Effector CD8-positive, alpha-beta T cell (primary cell): ENCODE measurements at places on chromosomes 12 and 14.

GRCh38 chr12:53198486-53199110 lies 8.5 kb downstream of the ITGB7 start:
- no peak for DNase-seq

DNA sequence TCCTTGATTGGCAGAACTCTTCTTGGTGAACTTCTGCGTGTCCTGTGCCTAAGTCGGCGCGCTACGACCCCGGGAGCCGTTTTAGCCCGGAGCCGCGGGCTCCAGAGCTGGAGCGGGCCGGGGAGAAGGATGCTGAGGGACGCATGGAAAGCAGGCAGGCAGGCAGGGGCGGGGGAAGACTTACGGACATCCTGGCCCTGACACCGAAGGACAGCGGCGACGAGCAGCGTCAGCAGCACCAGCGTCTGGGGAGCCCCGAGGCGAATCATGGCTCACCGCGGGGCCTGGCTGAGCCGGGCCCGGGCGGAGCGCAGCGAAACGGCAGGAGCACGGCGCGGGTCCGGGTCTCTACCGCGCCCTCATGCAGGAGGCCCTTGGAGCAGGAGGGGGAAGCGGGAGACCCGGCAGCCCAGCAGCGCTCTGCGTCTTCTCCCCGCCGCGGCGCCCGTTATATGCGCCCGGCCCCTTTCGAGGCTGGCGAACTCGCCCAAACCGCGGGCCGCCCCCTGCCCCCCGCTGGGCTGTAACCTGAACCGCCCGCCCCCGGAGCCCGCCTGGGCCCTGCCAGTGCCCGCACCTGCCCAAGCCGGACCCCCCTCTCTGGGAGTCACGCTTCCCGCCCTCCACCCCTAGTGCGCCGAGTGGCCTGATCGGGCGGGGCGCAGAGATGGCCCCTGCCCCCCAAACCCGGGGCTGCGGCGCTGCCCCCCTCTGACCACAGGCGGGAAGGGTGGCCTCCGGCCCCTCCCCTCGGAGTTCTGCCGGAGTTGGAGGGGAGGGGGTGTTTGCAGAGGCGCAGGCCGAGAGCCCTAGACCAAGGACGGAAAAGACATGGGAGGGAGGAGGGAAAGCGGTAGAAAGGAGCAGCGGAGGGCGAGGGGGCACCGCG lies at the start of gene COL2A1:
COL2A1 (minus strand) TSS at position 424 of the 889 bp plus-strand sequence; CDS start at position 269, 155 bp downstream.
- DNase-seq, result no peak

GRCh38 chr14:104116756-104117340 lies 21.5 kb upstream of the KIF26A start:
- DNase-seq, result no peak

GRCh38 chr12:9588749-9589148 lies 19.0 kb downstream of the KLRB1 start:
- no peak for DNase-seq

DNA sequence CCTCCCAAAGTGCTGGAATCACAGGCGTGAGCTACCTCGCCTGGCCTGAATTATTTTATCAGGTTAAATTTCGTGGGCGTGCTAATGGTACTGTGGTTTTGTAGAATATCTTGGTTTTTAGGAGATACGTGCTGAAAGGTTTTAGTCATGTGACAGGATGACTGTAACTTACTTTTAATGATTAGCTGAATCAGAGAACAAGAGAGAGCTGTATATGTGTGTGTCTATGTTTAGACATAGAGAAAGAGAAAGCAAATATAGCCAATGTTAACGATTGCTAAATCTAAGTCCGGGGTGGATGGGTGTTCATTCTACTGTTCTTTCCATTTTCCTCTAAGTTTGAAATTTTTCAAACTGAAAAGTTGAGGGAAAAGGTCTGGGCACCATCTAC lies 9.2 kb upstream of the PNMA1 start:
- DNase-seq, result no peak

- no peak for DNase-seq
Observed at GRCh38 chr12:107493666-107494065, 191.9 kb upstream of the PWP1 start.

GRCh38 chr14:89767861-89768268 lies 186.7 kb downstream of the EFCAB11 start:
- DNase-seq, result peak; percentile 40

DNA sequence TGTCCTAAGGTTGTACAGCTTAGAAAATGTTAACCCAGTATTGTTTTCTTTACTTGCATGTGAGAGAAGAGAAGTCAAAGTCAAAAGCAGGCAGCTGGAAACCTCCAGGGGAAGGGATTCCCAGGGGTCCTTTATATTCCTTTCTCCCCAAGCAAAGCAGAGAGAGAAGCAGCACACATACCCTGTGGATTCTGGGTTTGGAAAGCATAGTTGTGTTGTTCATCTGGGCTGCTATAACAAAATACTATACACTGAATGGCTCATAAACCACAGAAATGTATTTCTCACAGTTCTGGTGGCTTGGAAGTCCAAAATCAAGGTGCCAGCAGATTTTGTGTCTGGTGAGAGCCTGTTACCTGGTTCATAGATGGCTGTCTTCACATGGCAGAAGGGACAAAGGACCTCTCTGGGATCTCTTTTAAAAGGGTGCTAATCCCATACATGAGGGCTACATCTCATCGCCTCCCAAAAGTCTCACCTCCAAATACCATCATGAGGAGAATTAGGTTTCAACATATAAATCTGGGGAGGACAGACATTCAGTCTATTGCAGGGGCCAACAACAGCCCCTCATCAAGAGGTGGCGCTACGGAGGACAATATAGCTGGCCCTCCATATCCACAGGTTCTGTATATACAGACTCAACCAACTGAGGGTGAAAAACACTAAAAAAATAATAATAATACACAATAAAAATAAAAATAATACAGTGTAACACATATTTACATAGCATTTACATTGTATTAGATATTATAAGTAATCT lies 19.3 kb upstream of the PCNX1 start:
- DNase-seq, result no peak

GRCh38 chr12:97305651-97306050 lies 157.0 kb upstream of the RMST start:
- DNase-seq, result no peak

- DNase-seq, result no peak
Observed at GRCh38 chr12:26870491-26871419, 37.8 kb upstream of the ITPR2 start.

DNA sequence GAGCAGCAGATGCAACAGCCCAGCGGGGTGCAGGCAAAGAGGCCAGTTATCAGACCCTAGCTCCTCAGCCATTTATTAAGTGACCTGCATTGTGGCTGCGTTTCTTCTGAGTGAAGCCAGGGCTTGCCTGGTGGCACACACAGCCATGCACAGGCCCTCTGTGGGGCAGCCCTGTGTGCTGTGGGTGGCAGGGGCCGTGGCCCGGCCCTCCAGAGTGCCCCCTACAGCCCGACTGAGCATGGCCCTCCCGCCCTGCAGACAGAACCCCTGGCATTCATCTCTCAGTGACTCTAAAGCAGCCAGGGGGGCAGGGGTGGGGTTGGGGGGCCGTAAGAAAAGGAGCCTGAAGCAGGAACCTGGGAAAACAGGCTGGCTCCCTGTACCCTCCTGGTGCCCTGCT lies 226.0 kb upstream of the PWP1 start:
- DNase-seq, result no peak

- DNase-seq, result no peak
Observed at GRCh38 chr14:76904100-76904739, 78.0 kb downstream of the LRRC74A start.

- no peak for DNase-seq
Observed at GRCh38 chr14:96309133-96309895, 53.3 kb downstream of the BDKRB1 start.

- no peak for DNase-seq
Observed at GRCh38 chr12:13167226-13167625, 29.3 kb upstream of the EMP1 start.

GRCh38 chr12:31009976-31010375 lies 63.7 kb upstream of the DDX11 start:
- no peak for DNase-seq

- DNase-seq, result no peak
Observed at GRCh38 chr12:109910969-109911348, 10.9 kb downstream of the TCHP start.

- no peak for DNase-seq
Observed at GRCh38 chr12:1496162-1496900, 98.0 kb downstream of the FBXL14 start.

- no peak for DNase-seq
Observed at GRCh38 chr12:44225149-44225510, 389.2 kb downstream of the TMEM117 start.

GRCh38 chr14:39367387-39367751 lies 64.9 kb downstream of the FBXO33 start:
- no peak for DNase-seq

- DNase-seq, result no peak
Observed at GRCh38 chr12:29634057-29634456, 136.6 kb upstream of the OVCH1 start.

GRCh38 chr12:86445356-86445755 lies 189.2 kb upstream of the MGAT4C start:
- no peak for DNase-seq

- DNase-seq, result no peak
Observed at GRCh38 chr12:130414381-130414780, 76.7 kb downstream of the PIWIL1 start.

GRCh38 chr14:97031530-97031929 lies 234.3 kb downstream of the VRK1 start:
- no peak for DNase-seq

DNA sequence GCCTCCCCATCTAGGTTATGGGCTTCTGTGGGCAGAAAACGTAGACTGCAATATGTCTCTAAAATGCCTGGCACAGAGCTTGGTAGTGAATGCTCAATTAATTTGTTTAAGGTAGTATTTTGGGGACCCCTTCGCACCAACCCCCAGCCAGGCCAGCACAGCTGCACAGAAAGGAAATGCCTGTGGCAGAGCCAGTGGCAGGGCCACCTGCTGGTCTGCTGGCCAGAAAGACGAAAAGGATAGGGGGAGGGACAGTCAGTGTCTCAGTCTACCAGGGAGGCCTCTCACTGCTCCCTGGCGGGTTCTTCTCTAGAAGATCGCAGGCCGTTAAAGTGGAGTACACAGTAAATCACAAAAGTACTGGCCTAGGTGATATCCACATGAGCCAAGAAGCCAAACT lies 3.5 kb downstream of the RAB15 start:
- no peak for DNase-seq

DNA sequence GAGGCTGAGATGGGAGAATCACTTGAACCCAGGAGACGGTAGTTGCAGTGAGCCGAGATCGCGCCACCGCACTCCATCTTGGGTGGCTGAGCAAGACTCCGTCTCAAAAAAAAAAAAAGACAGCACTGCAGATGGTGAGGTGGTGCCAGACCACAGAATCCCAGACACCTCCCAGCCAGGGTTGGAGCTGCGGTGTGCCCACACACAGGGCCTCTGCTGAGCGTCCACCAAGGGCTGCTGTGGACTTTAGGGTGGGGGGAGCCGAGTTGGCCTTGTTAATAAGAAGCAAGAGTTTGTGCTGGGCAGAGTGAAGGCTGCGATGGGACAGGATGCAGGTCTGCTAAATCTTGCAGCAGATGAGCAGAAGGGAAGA lies 14.2 kb downstream of the KMT5A start:
- DNase-seq, result no peak

- no peak for DNase-seq
Observed at GRCh38 chr12:27998658-27999057, 26.1 kb upstream of the PTHLH start.

DNA sequence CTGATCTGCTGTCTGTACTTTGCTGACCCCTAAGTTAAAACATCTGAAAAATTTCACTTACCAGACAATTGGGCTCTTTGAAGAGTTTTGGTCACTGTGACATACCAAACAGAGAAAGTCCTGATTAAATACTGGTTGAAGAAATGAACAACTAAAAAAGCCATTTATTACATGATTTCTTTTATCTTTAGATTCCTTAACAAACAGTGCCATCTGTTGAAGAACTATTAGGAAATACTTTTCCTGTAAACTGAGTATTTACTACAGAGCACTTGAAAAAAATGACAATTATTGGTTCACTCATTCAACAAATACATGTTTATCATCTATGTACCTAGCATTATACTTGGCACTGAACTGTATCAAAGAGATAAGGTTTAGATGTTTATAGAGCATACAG lies 6.5 kb upstream of the WASHC4 start:
- DNase-seq, result no peak

DNA sequence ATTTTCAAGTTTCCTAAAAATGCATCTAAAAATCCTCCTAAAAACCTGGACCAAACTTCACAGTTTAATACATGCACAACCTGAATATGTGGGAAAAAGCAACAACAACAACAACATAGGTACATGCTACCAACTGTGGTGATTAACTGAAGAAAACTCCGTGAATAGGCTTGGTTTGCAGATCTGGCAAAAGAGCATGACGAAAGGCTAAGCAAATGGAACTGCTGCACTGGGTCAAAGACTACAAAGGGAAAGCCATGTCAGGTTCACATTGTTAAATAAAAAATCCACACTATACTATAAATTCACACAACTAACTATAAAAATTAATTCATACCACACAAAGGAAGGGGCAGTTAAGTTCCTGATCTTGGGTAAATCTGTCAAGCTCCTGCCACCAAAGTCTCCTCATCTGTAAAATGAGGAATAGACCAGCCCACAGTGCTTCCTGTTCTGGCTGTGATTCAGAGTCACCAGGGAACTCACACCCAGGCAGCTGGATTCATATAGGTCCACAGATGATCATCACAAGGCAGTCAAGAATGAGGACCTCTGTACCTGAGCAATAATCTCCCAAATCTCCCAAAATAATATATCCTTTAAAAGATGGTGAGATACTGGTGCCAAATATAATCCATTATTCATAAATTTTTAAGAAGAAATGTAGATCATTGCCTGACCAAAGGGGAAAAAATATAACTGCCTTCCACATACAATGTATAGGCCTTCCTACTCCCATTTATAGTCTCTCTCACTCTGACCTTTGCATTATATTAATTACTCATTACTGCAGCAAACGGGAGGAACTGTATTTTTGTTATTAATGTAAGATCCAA lies 7.0 kb downstream of the CORO1C start:
- no peak for DNase-seq

GRCh38 chr12:25993901-25994651 lies 35.6 kb downstream of the RASSF8 start:
- no peak for DNase-seq

- DNase-seq, result no peak
Observed at GRCh38 chr14:100728962-100729361, 2.3 kb downstream of the DLK1 start.

DNA sequence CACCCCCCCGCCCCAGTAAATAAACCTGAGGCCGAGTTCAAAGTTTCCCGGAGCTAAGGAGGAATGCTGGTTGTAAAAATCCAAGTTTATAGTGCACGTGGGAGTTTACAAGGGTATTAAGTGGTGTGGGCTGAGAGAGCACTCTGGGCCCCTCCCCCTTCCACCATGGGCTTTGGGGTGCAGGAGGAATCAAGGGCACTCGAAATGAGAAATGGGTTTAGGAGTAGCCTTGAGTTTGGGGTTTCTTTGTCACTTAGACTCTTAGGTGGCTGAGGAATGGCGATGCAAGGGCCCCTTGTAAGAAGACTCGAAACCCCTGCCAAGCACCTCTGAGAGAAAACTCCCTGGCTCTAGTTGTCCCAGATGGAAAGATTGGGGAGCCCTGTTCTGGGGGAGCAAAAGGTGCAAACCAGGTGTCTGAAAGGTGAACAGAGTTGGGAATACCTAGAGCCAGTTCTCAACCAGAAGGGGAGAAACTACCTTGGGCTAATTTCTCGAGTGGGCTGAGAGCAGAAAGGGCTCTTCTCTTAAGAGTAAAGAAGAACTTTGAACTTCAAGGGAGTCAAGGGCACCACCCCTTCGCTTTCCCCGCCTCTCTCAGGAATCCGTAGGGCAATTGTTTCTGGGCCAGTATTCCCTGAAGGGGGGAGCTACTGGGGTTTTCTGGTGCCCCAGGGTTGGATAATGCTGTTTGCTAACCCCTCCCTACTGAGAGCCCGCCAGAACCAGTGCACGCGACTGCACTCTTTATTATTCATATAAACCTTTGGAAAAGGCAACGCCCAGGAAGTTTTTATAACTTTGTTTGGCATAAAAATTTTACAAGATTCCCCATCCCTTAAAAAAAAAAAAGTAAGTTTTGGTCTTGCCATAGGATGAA lies 4.0 kb upstream of the HOTAIR start:
- no peak for DNase-seq
